ENCODE measurements at places on chromosomes 11 and 22.

DNA sequence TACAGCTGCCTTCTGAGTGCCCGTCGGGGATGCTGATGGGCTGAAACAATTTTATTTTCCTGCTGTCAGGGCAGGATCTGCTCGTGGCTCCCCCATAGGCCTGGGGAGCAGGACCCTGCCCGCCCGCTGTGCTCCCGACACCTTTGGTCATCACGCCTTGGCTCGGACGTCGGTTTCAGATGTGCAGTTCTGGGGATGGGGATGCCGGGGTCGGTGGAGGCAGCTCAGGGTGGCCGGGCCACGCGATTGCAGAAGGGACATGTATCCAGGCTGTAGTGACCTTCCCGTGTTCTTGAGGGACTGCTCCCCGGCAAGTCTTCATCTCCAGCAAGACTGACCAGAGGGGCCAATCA is 1150.5 kb downstream of the BRD1 start:
- no peak for DNase-seq

DNA sequence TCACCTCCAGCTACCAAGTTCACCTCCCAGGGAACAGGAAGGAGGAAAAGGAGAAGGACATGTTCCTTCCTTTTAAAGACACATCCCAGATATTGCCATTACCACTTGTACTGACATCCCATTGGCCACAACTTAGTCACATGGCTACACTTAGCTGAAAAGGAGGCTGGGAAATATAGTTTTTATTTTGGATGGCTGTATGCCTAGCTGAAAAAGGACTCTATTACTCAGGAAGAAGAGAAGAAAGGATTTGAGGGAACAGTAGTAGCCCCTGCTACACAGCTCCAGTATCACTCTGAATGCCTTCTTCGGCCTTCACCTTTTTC is 2.1 kb upstream of the APOA5 start:
- DNase-seq: no peak

- DNase-seq: no peak
Observed at GRCh38 chr22:24400726-24401596, 26.4 kb upstream of the ADORA2A start.

GRCh38 chr11:1555713-1556153 is 16.3 kb downstream of the DUSP8 start:
- DNase-seq: no peak

GRCh38 chr11:121086866-121087265 is 14.2 kb upstream of the TECTA start:
- DNase-seq: no peak

Measured in cerebellum (tissue), 4 donors.